ENCODE measurements at places on chromosomes 7 and 10. TPM values are rescaled to one million over a fixed set of nuclear protein-coding genes. Genes with fewer than 3 reads are reported as not detected.

The PRSS37 gene
- total RNA-seq: not detected

The DPP6 gene
- total RNA-seq: 0.95 TPM

The IGF2BP3 gene
- 2.3 TPM for total RNA-seq

The EBF3 gene
- 19.3 TPM for total RNA-seq

The CLRN3 gene
- total RNA-seq: not detected

The C10orf67 gene
- total RNA-seq: 0.09 TPM

The TCAF2 gene
- 1.4 TPM for total RNA-seq

The TMEM229A gene
- not detected for total RNA-seq

The CD36 gene
- 897 TPM for total RNA-seq

The COL28A1 gene
- total RNA-seq: 0.25 TPM

The PTPRZ1 gene
- total RNA-seq: 10.2 TPM

The BLNK gene
- total RNA-seq: 4.3 TPM

The C1QL3 gene
- not detected for total RNA-seq

The AMZ1 gene
- total RNA-seq: not detected

The GRB10 gene
- total RNA-seq: 64.6 TPM

The KNDC1 gene
- total RNA-seq: 1.6 TPM

The ZC3HAV1 gene
- 55.1 TPM for total RNA-seq

The IQUB gene
- 1.6 TPM for total RNA-seq

The RNF133 gene
- total RNA-seq: 1.7 TPM

The FZD8 gene
- 3.8 TPM for total RNA-seq

The PDIA4 gene
- 67.1 TPM for total RNA-seq

The GNAT3 gene
- not detected for total RNA-seq

The TMEM26 gene
- total RNA-seq: 1.4 TPM

The THSD7A gene
- total RNA-seq: 7.8 TPM

The ENTPD1 gene
- total RNA-seq: 23.9 TPM

The POU6F2 gene
- total RNA-seq: 0.37 TPM

The ZNF467 gene
- 4.2 TPM for total RNA-seq

The TACC2 gene
- 32.4 TPM for total RNA-seq

The C10orf143 gene
- total RNA-seq: 1.7 TPM

The CHN2 gene
- total RNA-seq: 21.4 TPM

The LIPN gene
- total RNA-seq: not detected

The EBLN1 gene
- total RNA-seq: not detected
